Astrocyte (in vitro differentiated cells and primary cell): ENCODE measurements at places on chromosomes 13 and 19. TPM values are rescaled to one million over a fixed set of nuclear protein-coding genes. Genes with fewer than 3 reads are reported as not detected.

- no peak overlapping the region for H3K4me3 ChIP-seq
- no peaks in the 10 kb centered on the region for H3K27me3 ChIP-seq
- no peak overlapping the region for H3K27ac ChIP-seq
Measured at GRCh38 chr19:29549105-29550070, 23.6 kb downstream of the VSTM2B start.

Gene FPR2
- total RNA-seq = not detected in 2 replicates

DNA sequence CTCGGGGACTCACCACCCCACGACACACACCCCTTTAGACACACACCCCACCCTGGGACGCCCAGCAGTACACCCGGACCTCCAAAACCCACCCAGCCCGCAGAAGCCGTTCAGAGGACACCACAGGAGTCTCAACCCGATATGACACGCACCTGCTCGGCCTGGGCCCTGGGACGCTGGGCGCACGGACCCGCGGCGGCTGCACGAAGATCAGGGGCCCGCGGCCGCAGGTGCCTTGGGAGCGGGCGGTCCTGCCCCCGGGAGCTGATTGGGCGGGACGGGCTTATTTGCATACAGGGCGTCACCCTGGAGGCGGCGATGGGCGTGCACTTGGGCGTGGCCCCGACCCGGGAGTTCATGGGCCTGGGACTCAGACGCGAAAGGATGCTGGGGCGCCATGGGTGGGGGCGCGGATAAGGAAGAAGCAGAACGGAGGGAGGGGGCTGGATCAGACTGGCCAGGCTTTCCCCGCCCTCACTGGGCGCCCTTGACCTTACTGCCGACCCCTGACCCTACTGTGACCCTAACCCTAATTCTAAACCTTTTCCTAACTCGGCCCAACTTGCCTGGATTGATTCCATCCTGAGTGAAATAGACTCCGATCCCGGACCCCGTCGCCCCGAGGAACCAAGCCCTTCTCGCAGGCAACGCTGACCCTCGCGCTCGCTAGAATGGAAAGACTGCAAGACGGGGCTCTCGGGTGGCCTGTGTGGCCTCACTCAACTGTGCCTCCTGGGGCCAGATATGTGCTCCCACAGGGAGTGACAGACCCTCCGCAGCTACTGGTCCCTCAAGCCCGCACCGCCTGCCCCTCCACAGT, at the start of gene MEF2B:
Gene MEF2B, minus strand, starts transcription at position 211 of the 820 bp plus-strand sequence. CDS start 19,528 bp downstream, outside the sequence.
- no peak within 1 kb of the TSS for H3K4me3 ChIP-seq
- no peak within 1 kb of the TSS for H3K27ac ChIP-seq
- peaks cover 7% of the 10 kb centered on the region for H3K4me1 ChIP-seq
- no peaks in the 10 kb centered on the region for H3K27me3 ChIP-seq

DNA sequence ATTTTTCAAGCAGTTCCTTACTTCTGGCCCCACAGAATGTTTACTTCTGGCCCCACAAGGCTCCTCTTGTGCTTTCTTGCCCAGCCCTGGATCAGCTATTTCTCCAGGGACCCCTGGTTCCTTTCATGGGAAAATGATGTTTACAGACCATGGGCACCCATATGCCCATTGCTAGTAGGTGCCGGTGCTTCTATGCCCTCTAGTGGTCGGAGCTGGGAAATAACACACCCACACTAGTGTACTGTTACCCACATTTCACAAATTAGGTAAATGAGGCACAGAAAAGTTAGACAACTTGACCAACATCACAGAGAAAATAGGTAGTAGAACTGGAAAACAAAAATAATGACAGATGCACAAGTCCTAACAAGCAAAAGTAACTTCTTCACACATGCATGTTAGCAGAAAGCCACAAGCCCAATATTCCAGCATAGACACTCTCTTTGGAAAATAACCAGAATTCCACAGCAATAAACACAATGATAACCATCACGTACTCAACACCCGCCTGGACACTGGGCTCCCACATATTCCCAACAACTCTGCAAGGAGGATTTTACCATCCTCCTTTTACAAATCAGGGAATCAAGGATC, 1.3 kb upstream of the CEACAM6 start:
- no peaks in the 10 kb centered on the region for H3K27me3 ChIP-seq
- H3K27ac ChIP-seq = no peak overlapping the region

Gene RASAL3
- 0.14 TPM in 1 of 2 replicates, not detected in the other for total RNA-seq

Gene CD209
- not detected in 2 replicates for total RNA-seq
